Fibroblast of villous mesenchyme (primary cell): ENCODE measurements at places on chromosomes 12 and 14. TPM values are rescaled to one million over a fixed set of nuclear protein-coding genes. Genes with fewer than 3 reads are reported as not detected.

DNA sequence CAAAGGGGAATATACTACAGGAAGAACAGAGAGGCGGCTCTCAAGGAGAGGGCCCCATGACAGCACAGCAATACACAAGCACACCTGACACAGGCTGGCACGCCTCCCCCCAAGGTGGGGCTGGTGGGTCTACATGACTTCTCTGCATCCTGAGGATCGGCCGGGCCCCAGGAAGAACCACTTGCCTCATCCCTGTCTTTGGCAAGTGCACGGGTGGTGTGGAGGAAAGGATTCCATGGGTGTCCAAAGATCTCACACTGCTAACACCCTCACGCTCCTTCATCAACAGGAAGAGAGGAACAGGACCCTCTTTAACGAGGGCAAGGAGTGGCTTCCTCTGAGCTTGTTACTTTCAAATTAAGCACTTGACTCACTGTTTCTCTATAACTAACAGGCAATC lies 7.3 kb downstream of the VAMP1 start:
- DNase-seq = no peak

RDH16 gene
- total RNA-seq = under 0.01 TPM in 2 replicates

GRCh38 chr14:97442363-97442762 lies 645.2 kb downstream of the VRK1 start:
- DNase-seq = no peak

DNA sequence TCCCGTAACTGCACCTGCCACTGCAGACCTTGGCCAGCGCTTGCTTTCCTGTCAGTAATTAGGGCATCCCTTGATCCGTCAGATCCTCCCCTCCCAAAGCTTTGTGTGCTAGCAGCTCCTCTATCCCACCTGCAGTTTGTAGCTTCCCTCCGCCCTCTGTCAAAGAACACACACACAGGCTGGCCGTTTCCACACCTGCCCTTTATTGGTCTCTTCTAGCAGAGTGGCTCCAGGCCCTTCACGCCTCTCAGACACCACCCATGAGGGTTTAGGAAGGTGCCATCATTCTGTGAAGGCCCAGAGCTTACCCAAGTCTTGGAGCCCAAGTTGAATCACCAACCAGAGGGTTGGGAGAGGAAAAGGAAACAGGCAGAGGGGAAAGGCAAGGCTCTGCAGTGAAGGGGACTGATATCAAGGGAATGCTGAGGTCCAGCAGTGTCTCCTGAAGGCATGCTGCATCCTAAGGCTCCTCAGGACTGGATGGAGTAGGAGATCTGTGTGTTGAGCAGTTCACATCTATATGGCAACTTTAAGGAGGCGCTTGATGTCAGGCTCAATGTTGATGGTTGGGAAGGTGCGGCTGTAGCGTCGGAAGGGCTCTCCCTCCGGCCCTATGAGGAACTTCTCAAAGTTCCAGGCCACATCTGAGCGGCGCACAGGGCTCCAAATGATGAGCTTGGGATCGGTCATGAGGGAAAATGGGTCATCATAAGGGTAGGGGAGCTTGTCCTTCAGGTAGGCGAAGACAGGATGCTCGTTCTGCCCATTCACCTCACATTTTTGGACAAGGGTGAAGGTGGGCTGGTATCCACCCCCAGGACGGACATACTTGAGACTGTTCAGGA lies 3.4 kb downstream of the GPX2 start:
- DNase-seq = no peak

PRPH gene
- total RNA-seq = under 0.01 TPM in 1 of 2 replicates, not detected in the other

FAM186B gene
- total RNA-seq = under 0.01 TPM in 2 replicates
